Stimulated activated CD4-positive, alpha-beta T cell treated with anti-CD3 and anti-CD28 coated beads, Interleukin-1b, Interleukin-23, amount 100 ng/mL, for 24 hours (primary cell): ENCODE measurements at places on chromosomes 12 and 14.

DNA sequence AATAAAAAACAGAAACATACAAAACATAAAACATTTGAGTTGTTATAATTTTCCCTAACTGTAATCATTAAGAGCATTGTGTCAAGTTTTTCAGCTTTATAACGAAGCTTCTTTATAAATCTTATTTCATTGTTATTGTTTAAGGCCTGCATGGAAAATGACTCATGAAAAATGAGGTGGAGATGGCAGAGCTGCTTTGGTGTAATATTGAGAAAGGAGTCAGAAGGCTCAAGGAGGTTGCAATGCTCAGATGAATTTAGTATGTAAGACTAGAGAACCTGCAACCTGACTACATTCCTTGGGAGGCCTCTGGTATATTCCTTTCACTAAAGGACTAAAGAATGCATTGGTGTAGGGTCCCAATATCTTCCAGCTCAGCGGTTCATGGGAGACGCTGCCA, 61.5 kb downstream of the TMEM30B start:
- no peak for DNase-seq

DNA sequence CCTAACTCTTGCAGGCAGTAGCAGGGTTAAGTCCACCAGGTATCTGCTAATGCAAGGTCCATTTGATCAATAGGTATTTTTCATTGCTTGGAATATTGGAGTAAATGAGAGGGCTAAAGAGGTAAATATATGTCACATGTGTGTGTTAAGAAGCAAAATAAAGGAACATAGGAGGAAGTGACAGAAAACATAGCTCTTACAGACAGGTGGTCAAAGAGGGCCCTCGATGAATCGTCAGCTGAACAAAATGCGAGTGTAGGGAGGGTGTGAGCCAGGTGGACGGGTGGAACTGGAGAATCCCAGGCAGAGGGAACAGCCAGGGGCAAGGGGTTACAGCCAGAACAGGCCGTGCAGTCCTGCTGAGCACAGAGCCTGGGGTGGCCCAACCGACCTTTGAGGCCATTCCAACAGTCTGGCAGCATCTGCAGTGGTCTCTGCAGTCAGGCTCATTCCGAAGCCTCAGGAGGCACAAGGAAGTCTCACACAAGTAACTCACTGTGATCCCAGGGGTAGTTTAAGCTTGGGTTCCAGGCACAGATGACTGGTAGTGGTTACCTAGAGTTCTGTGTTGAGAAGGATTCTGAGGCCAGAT, 43.2 kb downstream of the CCDC88C start:
- no peak for DNase-seq

GRCh38 chr12:102816816-102817434, 100.1 kb downstream of the PAH start:
- no peak for DNase-seq

DNA sequence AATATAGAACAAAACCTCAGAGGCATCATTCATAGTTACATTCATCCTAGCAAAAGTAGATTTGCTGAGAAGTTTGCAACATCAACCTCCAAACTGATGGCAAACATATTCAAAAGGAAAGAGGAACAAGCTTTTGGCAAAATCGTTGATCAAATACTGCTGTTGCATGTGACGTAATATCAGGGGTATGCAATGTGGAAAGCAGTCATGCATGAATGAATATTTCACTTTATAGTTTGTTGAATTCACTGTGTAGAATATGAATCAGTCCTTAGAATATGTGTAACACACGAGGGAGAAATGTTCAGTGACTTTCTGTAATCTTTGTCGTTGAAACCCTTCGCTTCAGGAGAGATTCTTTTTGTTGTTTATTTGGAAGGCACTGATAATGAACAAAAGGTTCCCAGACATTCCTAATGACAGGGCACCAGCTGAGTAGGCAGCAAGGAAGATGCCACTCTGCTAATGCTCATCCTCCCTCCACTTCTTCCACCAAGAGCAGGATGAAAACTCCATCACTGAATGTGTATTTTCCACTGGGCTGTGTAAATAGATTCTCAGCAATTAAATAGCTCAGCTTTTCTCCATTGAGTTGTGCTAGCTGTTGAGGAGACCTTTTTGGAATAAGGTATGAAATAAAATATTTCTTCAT, 126.1 kb downstream of the PELI2 start:
- DNase-seq, result no peak

GRCh38 chr12:27785882-27786570, 6.0 kb upstream of the MANSC4 start:
- DNase-seq, result no peak

DNA sequence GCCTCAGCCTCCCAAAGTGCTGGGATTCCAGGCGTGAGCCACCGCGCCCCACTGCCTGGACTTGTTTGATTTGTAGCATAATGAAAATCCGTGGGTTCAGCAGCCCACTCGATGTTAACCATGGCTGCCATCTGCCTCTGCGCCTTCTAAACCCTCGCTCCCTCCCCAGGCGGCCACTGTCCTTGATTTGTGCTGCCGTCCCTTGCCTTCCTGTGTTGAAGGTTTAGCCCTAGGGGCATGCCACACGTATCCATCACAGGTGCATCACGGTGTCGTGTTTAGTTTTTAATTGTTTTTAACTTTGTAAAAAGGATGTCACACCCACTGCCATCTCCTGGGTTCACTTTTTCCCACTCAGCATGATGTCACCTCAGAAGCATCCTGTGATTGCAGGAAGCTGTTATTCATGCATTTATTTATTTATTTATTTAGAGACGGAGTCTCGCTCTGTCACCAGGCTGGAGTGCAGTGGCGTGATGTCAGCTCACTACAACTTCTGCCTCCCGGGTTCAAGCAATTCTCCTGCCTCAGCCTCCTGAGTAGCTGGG, 24.5 kb upstream of the ULK1 start:
- no peak for DNase-seq

DNA sequence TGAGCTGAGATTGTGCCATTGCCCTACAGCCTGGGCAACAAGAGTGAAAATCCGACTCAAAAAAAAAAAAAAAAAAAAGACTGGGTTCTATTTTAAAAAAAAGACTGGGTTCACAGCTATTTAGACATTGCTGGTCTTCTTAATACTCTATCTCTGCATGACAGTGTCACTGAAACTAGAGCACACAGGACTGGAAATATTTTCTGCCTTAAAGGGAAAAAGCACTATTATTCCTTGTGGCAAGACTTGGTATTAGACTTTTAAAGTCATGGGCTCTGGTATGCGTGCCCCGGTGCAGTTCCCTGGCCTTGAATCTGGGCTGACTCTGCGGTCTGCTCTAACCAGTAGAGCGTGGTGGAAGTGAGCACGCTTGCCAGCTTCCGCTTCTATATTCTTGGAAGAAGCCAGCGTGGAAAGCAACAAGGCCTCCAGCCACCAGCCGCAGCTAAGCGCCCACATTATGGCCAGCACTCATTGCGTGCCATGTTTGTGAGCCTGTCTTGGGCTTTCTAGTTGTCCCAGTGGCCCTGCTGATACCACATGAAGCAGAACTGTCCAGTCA, 31.3 kb downstream of the PRKAB1 start:
- no peak for DNase-seq

DNA sequence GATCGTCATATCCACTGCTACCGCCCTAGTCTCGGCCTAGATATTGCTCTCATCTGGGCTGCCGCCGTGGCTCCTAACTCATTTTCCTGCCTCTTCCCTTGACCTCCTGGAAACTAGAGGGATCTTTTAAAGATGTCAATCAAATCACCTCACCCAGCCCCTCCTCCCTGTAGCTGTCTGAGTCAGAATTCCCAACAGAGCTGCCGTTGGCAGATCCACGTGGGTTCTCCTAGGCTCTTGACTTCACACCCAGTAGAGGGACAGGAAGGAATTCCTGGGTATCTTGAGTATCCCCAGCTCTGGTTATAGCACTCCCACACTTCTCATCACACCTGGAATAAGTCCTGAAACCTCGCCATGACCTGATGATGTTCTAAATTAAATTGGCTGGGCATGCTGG, 11.9 kb downstream of the TGFB3 start:
- DNase-seq, result no peak

DNA sequence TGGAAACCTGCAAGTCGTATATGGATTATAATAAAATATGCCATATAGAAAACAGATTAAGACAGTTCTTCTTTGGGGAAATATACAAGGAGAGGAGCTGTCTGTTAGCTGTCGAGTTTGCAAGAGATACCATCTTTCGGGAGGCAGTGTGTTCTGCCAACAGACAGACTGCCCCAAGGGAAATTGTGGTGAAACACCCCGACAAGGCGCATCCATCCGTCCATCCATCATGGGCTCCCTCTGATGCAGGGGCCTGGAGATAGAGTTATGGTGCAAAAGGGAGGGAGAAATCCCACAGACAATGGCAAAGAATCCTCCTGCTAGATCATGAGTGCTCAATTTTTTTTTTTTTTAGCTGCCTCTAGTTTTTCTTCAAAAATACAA, 156.3 kb downstream of the DPF3 start:
- no peak for DNase-seq

DNA sequence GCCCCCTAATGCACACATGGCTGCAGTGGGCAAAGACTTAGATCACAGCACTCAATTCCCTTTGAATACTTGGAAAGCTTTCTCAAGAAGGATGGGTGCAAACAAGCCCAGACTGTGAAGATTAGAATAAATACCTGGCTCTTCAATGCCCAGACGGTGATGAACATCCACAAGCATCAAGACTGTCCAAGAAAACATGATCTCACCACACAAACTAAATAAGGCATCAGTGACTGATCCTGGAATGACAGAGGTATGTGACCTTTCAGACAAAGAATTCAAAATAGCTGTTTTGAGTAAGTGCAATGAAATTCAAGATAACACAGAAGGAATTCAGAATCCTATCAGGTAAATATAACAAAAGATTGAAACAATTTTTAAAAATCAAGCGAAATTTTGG, 43.8 kb upstream of the ZDHHC17 start:
- no peak for DNase-seq

GRCh38 chr12:76413121-76413520, 64.9 kb upstream of the BBS10 start:
- no peak for DNase-seq

DNA sequence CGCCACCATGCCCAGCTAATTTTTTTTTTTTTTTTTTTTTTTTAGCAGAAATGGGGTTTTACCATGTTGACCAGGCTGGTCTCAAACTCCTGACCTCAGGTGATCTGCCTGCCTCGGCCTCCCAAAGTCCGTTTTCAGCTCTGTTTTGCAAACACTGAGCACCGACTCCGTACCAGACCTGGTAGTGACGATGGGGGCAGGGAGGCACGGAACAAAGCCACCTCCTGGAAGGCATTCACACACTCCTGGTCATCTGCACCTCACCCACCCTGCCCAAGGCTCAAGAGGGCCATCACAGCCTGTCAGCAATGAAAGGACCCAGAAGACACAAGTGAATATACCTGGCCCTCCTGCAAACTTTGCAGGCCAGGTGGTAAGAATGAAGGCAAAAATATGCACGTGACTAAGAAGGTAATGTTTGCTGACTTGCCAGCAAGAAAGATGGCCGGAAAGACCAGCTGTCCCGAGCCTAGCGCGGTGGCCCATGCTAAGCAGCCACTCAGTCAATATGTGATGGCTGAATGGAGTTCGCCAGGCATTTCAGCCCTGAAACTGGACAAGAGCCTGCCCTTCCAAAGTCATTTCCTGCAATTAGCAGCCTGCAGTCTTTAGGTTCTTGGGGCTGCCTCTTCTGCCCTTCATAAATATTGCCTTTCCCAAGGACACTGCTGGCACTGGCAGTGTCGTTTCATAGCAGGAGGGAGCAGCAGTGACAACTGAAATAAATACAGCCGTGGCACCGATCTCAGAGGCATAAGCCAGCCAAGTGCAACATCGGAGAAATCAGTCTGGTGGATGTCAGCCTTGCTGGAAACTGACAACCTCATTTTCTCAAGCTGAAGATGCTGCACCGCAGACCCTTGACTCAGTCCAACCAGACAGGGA, 17.6 kb downstream of the MMAB start:
- DNase-seq, result no peak

DNA sequence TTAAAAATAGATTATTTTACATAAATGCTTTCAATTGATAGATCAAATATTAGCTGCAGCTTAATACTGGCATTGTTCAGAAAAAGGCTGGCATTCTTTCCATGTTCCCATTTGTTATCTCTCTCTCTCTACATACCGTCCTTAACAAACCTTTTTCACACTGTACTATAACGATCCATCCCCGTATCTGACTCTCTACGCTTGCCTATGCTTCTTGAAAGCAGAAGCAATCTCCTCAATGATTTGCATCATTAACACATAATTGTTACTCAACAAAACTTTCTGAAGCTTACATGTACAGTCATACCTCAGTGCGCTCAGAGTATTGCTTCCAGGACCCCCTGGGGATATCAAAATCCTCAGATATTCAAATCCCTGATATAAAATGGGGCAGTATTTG, 89.7 kb downstream of the TMTC1 start:
- DNase-seq, result no peak

- no peak for DNase-seq
Measured at GRCh38 chr12:131892711-131893604, 1.5 kb upstream of the ULK1 start.

DNA sequence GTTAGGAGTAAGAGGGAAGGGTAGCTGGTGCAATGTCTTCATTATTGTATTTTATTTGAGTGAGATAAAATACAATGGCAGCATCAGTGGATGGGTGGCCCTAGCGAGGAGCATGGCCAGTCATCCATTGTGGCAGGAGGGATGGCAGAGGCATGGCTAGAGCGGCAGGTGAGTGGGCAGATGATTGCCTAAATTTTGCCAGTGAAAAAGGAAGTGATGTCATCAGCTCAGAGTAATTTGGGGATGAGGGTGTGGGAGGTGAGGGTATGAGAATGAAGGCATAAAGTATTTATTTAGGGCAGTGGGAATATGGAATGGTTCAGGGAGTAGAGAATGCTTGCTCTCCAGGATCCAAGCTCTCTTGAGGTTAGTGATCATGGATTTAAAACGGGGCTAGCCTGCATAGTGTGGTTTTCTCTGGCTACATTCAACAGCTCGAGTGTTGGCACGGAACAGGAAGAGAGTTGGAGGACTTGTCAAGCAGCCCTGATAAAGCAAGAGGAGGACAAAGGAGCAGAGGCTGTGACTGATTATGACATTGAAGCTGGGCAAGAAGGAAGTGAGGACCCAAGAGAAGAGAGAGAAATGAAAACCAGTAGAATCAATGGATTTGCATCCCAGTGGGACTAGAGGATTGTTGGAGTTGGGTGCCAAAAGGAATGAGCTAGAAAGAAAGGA, 18.7 kb upstream of the SERPINA6 start:
- DNase-seq, result no peak

DNA sequence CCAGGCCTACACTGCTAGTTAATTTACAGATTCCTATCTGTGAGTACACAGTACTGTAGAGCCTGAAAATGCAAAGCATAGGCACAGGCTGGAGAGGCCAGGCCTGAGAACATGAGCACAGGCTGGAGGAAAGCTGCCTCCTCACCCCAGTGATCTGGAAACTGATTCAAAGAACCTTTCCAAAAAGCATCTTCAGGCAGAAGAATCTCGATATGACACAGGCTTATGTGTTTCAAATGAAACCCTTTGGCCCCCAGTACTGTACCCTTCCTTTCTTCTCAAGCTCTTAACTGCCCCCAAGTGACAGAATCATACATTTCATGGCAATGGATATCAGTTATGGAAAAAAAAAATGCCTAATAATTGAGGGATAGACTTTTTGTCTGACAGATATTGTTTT, 122.0 kb downstream of the KCNC2 start:
- DNase-seq, result no peak

GRCh38 chr14:54362759-54363437, 33.9 kb upstream of the CDKN3 start:
- DNase-seq, result no peak
